ENCODE measurements at places on chromosomes 3 and 15.

DNA sequence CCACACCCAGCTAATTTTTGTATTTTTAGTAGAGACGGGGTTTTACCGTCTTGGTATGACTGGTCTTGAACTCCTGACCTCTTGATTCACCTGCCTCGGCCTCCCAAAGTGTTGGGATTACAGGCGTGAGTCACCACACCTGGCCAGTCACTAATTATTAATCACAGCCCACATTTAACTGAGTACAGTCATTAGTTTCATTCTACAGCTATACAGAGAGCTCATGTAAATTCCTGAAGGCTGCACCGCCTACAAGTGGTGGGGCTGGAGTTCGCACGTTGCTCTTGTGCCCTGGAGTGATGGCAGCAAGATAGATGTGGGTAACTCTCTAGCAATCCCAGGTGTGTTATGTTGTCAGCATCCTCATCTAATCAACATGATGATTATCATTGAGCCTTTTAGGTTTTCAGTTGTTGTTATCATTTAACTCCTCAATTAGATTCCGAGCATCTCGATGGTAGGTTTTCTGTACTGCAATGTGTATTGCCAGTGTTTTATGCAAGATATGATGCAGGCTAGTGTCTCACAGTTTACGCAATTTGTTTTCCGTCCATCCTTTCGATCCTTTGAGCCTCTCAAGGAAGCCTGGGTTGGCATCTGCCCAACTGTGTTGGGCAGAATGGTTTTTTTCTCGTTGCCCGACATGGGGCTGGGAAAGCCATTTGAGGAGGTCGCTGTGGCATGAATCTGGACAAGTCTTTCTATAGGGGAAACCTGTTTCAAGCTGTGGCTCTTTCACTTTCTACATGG, 216.3 kb downstream of the LPP start:
- DNase-seq = no peak

- DNase-seq = no peak
Observed at GRCh38 chr3:65107174-65107573, 419.4 kb upstream of the ADAMTS9 start.

DNA sequence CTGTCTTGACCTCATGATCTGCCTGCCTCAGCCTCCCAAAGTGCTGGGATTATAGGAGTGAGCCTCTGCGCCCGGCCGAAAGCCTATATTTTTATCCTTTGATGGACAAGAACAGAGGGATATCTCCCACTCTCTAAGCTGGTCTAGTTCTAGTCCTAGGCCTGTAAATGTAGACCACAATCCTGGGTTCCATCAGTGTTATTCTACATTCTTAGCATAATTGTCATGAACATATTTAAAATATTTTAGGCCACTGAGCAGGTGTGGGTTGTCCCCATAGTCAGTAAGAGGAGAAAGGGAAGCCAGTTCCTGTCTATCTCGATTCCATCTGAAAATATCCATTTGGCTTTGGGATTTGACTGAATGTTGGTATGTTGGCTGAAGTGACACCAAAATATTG, 118.1 kb downstream of the EBLN2 start:
- no peak for DNase-seq

DNA sequence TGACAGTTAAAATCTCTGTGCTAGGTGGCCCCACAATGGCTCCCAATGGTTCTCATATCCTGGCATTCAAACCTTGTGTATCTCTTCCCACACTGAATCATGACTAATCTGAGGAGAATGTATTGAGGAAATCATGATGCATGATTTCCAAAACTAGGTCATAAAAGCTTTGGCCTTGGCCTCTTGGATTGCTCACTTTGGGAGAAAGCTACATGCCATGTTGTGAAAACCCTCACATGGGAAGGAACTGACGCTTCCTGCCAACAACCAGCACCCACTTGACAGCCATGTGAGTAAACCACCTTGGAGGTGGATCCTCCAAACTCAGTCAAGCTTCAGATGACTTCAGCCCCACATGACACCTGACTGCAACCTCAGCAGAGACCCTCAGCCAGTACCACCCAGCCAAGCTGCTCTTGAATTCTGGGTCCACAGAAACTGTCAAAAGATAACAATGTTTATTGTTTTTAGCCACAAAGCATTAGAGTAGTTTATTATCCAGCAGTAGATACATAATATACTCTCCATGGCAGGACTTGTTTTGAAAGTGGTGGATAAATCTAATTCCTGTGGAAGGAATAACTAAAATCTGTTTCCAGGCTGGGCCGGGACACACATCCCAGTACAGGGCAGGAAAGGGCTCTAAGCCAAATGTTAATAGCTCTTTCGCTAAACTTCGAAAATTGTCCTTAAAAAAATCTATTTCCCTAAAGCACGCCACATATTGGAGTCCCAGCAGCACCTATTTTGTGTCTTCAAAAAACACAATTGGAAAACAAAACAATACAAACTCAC, 1.0 kb upstream of the ZNF620 start:
- no peak for DNase-seq

- DNase-seq = no peak
Observed at GRCh38 chr3:193010191-193010590, 92.5 kb upstream of the MB21D2 start.

GRCh38 chr15:95298729-95299128, 1031.8 kb upstream of the NR2F2 start:
- DNase-seq = no peak

GRCh38 chr3:98903099-98903498, 1.6 kb upstream of the DCBLD2 start:
- DNase-seq = no peak

- DNase-seq = no peak
Observed at GRCh38 chr15:69577397-69577796, 124.8 kb downstream of the RPLP1 start.

DNA sequence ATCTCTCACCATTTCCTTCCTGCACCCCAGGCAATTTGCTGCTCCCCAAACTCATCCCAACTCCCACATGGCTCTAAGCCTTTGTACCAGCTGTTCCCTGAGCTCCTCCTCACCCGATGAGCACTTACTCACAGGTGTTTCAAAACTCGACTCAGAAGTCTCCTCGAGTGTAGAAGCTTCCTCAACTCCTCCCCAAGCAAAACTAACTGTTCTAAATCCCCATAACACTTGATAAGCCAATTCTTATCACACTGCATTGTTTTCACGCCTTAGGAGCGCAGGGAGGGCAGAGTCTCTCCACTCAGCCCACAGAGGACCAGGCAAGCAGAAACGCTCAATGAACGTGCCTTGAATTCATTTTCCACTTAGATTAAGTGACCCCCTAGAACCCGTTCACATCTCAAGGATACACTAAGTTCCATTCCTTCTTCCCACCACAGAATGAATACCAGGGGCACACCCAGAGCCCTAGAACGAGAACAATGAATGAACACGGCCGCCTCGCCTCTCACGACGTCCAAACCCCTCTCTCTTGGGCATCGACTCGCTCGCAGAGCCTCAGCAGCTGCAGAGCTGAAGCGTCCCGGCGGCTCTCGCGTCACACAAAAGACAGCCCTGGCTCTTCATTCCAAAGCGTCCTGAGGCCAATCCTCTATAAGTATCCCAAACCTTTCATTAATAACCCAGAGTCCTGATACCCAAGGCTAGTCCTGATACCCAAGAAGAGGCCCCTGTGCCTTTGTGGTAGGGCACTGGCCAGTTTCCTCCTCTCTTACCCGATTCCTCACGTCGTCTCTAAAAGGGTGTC, 1.1 kb downstream of the RAF1 start:
- DNase-seq = peak; percentile 46

GRCh38 chr15:89448825-89449224, 47.6 kb downstream of the RHCG start:
- no peak for DNase-seq

- no peak for DNase-seq
Observed at GRCh38 chr15:46251903-46252302, 617.1 kb downstream of the SQOR start.

DNA sequence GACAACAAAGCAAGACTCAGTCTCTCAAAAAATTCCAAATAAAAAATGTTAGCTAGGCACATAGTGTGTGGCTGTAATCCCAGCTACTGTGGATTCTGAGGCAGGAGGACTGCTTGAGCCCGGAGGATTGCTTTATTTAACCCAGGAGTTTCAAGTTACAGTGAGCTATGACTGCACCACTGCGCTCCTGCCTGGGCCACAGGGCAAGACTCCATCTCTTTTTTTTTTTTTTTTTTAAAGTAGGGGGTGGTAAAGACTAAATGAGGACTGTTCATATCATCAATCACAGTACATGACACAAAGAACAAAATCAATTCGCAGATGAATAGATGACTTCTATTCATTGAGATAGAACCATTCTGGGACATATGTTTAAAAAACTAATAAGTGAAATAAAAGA, 48.1 kb downstream of the ACAP2 start:
- no peak for DNase-seq

- no peak for DNase-seq
Observed at GRCh38 chr3:195445885-195446284, 3.1 kb upstream of the ACAP2 start.

All from activated naive CD4-positive, alpha-beta T cell treated with anti-CD3 and anti-CD28 coated beads, Interleukin-2, amount 10 ng/mL, durations not matched to agents 7 days and 5 days (primary cell).